ENCODE measurements at places on chromosomes 3 and 15. TPM values are rescaled to one million over a fixed set of nuclear protein-coding genes. Genes with fewer than 3 reads are reported as not detected.

GRCh38 chr3:171005648-171006047 is 20.9 kb downstream of the SLC2A2 start:
- DNase-seq: no peak

The SLC28A1 gene
- 0.91 TPM for total RNA-seq

DNA sequence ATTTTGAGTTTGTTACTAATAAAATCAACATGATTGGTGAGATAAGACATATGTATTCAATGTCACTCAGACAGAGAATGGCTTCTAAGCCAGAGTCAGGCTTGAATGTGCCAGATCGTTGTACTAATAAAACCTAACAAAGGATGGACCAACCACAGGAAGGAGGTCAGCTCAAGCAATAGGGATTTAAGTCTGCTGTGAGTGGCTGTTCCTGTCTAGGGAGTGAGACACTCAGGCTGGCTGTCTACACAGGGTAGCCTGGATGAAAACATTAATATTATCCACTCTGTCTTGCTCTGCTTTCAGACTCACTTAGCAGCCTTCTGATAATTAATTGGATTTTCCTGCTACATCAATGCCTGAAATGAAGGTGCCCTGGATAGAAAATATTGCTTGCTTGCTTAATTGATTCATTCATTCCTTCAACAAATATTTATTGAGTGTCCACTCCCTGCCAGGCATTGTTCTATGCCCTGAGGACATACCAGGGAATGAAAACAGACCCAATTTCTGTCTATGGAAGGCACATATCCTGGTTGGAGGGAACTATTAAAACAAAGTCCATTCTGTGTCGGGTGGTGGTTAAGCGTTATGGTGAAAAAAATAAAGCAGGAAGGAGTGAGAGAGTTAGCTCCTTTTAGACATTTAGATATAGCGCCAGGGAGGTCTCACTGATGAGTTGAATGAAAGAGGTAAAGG is 239.4 kb downstream of the CHST2 start:
- DNase-seq: no peak

DNA sequence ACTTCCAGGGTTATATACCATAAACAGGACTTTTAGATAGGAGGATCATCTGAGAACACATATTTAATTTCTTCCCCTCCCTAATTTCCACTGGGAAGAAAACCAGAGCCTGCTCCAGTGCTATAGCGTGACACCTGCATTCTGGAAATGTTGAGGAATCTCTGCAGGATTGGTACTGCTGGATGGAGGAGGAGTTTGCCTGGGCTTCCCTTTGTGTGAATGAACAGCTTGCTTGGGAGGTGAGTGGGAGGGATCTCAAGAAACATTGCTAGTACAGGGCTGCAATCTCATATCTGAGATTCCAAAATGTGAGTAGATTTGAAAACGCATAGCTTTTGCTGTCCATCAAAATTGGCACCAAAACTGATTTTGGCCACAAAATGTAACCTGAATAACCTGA is 295.9 kb upstream of the RGMA start:
- no peak for DNase-seq

DNA sequence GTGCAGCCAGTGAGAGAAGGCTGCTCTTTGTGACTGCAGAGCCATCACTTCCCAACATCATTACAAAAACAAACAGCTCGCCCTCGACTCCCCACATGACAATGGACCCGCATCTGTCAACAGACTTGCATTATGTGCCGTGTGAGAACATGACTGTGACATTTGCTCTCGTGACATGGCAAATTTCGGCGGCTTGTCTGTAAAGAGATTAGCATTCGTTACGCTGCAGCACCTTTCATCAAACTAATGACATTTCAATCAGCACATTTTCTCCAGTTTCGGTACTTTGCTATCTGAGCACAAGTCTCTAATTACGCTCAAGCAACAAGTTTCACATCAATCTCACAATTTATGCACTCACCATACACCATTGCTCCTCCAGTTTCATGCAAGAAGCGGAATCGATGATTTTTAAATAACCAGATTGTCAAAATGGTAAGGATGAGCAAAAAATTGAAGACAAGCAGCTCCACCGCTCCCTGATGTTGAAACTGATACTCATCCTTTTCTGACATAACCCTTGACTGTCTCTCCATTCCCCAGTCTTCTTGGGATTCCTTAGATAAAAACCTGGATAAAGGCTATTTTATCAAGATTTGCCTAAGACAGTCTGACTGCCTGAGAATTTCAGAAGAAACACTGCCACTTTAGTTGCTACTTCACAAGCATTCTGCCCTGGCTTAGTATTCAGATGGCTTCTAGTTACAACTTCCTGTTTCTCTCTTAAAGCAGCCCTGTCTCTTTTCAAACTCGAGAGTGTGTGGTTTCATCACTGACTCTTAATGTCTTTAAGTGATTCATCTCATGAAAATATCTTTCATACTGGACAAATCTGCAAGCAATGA is at the start of gene SLC9A9:
TSS of gene SLC9A9 (minus strand) at position 682 of the 845 bp plus-strand sequence. CDS start at position 536, 146 bp downstream.
- DNase-seq: no peak

The EEF1AKMT4 gene
- total RNA-seq: 1.6 TPM
